ENCODE measurements at places on chromosomes 5 and 9.

GRCh38 chr5:19930451-19930850 lies 57.5 kb downstream of the CDH18 start:
- no peak for DNase-seq

- no peak for DNase-seq
Measured at GRCh38 chr9:70119786-70120185, 76.1 kb downstream of the MAMDC2 start.

- no peak for DNase-seq
Measured at GRCh38 chr5:86152988-86153560, 464.7 kb upstream of the COX7C start.

DNA sequence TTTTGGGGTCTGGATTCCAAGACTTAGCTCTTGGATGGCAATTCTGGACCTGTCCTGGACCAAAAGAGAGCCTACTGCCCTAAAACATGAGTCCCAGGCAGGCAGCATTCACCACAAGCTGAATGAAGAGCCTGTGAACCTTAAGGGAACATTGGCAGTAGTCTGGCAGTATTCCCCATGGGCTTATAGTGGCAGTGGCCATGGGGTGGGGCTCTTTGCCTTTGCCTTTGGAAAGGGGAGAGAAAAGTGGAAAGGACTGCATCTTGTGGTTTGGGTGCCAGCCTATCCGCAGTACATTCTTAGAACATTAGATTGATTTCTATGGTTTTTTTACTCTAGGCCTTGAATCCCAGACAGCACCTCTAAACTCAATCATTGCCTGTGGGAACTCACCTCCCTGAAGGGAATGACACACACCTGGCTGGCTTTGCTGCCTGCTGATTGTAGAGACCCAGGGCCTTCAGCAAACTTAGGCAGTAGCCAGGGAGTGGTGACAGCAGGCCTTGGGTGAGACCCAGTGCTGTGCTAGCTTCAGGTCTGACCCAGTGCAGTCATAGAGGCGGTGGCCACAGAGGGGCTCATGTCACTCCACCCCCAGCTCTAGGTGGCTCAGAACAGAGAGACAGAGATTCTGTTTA lies 216.3 kb downstream of the CETN3 start:
- no peak for DNase-seq

GRCh38 chr9:133269537-133270362 lies 5.3 kb downstream of the ABO start:
- DNase-seq: no peak

DNA sequence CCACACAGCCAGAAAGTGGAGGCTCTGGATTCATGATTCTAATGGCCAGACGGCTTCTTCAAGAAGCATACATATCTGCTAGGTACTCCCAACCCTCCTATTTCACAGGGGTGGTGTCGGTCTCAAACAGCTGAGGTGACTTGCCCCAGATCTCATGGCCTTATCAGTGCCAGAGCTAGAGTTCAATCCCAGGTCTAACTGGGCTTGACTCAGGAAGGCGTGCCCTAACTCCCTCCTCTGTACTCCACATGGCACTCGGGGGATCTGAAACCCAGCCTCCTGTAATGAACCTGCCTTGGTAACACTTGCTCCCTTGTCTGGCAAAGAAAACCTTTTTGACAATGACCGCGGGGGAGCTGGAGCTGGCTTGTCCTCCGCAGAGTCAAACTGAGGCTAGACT lies 2.1 kb downstream of the QRFP start:
- no peak for DNase-seq

Measured in hematopoietic multipotent progenitor cell treated with erythropoietin and hydrocortisone succinate and interleukin-3 and kit ligand, for 15 days (in vitro differentiated cells).